A673 (cell line): ENCODE measurements at places on chromosomes 1 and 21.
A peak's percentile ranks its signal among the peaks of the same experiment; 100 is the strongest.

GRCh38 chr1:165603810-165604209 is 27.2 kb upstream of the MGST3 start:
- no peak for DNase-seq

- DNase-seq: no peak
Observed at GRCh38 chr1:68328490-68328889, 96.2 kb upstream of the WLS start.

DNA sequence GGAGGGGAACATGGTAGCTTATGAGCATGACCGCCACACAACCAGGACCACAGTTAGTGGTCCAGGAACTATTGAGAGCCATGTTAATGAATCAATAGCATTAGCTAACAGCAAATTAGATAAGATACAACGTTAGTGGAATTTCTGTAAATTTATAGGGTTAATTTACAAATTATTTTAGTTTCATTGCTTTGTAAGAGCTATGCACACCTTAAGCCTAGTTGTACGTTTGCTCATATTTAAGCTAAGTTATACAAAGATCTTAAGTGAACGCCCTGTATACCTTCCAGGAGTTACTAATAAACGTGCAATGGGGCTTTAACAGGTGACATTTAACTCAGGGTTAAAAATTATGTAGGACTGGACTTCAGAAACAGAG is 749 bp downstream of the EXOSC10 start:
- no peak for DNase-seq

DNA sequence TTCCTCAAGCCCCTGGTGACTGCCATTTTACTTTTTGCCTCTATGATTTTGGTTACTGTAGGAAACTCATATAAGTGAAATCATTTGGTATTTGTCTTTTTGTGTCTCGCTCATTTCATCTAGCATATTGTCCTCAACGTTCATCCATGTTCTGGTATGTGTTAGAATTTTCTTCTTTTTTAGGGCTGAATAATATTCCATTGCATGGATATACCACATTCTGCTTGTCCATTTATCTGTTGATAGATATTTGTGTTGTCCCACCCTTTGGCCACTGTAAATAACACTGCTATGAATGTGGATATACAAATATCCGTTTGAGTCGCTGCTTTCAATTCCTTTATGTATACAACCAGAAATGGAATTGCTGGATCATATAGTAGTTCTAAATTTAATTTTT is 4.5 kb upstream of the GALNT2 start:
- DNase-seq: no peak

DNA sequence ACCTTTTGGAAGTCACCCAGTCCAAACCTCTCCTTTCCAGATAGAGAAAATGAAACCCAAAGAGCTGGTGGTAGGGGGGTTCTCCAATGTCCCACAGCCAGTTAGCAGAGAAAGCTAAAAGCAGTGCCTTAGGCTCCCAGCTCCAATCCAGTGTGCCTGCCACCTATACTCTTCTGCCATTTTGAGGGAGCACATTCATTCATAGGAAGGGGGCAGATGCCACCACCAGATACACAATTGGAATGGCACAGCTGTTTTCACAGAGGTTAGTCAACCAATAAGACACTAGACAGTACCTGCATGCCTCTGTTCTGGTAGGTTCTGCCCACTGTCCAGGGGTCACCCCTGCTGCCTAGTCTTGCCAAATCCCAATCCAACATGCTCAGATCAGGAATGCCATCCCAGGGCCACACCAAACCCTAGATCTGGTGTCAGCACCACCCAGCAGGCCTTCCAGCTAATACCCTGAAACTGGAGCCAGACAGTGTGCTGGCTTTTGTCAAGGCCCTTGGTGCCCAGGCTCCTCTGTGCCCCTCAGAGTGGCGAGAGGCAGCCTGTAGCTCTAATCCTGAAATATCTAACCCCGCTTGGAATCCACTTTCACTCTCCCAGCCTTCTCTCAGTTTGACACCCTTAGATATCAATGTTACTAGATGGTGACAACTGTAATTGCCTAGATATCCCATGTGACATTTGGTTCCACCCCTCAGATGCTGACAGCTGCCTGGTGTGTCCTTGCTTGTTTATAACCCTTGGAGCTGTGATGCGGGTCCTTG is 178.6 kb downstream of the TGFBR3 start:
- no peak for DNase-seq

DNA sequence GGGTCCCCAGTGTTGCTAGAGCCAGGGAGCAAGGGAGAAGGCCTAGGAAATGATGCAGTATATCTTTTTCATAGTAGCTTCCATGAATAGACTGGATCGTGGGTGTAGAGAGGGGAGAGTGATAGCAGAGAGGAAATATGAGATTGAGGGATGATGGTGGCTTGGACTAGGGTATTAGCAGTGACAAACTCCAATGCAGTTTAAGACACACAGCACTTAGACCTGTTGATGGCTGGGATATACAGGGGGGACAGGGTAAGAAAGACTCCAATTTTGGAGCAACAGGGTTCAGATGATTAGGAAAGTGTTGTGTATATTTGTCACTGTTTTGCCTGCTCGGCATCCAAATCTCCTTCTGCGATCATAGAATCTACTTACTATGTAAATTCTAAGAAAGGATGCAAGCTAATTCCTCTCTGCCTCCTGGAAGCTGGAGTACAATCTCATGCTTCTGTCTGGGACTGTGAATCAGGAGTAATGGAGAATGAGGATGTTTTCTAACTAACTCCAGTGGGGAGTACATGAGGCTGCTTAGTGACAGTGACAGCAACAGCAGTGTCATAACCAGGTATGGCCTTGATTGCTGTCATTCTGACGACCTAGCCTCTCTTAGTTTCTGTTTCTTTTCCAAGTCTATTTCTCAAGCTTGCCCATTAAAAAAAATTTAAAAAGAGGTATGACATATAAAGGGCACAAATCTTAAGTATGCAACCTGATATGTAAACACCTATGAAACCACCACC is 47.5 kb downstream of the SYDE2 start:
- no peak for DNase-seq

DNA sequence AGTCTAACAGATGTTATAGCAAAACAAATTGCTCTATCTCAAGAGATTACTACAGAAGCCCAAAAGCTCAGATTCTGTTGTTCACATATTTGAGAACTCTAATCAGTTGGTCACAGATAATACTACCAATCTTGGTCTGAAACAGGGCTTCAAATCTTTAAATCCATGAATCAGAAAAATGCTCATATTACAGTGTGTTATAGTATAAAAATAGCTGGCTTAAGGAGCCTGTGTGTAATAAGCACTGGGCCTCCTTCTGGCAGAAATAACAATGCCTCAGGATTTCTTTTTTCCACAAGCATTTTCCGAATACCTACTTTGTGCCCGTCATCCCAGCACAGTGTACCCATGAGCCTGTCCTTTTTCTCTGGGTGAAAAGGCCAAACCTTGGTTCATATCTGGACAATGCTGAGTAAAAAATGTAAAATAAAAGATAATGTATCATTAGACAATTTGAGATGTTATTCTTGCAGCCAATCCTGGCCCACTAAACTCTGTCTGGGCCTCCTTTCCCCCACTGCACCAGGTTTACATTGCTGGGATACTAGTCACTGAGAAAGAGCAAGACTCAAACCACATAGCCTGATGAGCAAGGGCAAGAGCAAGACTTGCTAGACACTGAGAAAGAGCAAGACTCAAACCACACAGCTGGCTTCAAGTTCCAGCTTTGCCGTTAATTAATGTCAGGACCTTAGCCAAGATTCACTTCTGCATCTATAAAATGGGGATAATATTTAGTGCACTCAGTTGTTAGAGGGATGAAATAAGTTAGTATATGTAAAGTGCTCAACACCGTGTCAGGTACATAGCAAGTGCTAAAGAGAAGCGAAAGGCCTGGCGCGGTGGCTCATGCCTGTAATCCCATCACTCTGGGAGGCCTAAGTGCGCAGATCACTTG is 17.0 kb upstream of the ADAR start:
- no peak for DNase-seq

GRCh38 chr1:54246116-54246721 is 46.3 kb downstream of the MRPL37 start:
- DNase-seq: no peak

DNA sequence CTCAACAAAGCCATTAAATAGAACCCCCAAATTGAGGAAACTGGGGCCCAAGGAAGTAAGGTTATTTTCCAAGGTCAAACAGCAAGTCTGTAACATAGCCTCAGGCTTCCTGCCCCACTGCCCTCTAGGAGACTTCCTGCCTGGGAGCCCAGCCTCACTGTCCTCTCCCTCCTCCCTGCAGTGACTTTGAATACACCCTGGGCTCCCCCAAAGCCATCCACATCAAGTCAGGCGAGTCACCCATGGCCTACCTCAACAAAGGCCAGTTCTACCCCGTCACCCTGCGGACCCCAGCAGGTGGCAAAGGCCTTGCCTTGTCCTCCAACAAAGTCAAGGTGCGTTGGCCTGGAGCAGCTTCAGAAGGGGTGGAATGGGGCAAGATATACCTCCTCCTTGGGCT is 18.3 kb downstream of the GRHL3 start:
- DNase-seq: no peak

DNA sequence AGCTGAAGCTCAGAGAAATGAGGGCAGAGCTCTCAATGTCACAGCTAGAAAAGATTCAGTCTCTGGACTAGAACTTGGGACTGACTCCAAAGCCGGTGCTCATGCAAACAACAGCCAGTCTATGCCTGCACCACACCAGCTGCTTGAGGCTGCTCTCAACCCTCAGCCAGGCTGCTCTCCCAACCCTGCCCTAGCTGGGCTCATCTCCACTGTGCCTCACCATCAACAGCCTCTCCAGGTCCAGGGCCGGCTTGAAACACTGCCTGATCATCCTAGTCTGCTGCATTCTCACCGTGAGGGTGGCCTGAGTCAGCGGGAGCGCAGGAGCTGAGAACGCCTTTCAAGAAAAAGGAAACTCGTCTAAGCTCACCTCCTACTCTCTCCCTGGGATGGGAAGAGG is 94.5 kb downstream of the PTPRU start:
- DNase-seq: no peak

GRCh38 chr1:110384581-110385321 is 6.1 kb downstream of the SLC16A4 start:
- DNase-seq: no peak

DNA sequence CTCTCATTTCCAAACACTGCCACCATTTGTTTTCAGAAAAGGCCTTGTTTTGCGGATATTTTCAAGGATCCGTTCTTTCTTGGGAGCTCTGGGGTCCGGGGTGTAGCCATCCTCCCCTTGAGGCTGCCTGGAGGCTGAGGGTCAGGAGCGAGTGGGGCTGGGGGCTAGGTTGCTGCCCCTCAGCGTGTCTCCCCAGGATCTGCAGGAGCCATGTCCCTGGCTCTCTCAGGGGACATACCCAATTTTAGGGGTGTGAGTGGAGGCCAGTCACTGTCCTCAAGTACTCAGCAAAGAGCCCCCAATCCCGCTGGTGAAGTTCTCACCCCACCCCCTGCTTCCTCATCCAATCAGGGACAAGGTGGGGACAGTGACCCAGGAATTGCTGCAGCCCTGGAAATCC is 15.0 kb upstream of the PRDM16 start:
- no peak for DNase-seq

- DNase-seq: peak; percentile 56
Observed at GRCh38 chr1:6347641-6348487, 45.7 kb downstream of the ACOT7 start.

DNA sequence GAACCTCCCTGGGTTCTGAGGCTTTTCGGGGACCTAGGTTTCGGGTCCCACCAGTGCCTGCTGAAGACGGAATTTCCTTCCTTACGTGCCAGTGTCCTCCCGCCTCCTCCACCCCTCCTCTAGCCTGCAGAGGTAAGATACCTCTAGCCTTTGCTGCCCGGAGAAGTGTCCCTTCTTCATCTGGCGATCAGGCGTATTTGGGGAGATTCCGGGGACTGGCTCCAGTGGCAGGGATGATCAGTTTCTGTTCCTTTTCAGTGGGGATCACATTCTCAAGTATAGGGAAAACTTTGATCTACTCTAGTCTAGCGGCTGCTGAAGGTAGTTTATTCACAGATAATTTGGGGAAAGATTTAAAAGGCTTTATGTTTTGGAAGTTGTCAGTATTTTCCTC is 674 bp downstream of the CEP350 start:
- peak; percentile 47 for DNase-seq

DNA sequence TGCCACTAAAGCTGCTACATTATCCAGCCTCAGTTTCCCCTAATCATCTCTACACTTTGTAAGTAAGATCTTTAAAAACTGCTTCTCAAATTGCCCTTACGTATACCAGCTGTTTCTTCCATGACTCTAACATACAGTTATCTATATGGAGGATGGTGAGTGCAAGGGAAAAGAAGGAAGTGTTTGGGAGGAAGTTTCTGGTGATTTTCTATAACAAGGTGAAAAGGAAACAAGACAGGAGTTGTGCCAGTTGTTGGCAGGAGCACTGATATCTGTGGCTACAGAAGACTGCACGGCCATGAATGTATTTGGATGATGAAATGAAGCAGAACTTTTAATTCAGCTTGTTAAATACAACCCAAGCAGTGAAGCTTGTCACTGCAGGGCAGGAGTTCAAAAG is 32.3 kb upstream of the NHLH2 start:
- no peak for DNase-seq

DNA sequence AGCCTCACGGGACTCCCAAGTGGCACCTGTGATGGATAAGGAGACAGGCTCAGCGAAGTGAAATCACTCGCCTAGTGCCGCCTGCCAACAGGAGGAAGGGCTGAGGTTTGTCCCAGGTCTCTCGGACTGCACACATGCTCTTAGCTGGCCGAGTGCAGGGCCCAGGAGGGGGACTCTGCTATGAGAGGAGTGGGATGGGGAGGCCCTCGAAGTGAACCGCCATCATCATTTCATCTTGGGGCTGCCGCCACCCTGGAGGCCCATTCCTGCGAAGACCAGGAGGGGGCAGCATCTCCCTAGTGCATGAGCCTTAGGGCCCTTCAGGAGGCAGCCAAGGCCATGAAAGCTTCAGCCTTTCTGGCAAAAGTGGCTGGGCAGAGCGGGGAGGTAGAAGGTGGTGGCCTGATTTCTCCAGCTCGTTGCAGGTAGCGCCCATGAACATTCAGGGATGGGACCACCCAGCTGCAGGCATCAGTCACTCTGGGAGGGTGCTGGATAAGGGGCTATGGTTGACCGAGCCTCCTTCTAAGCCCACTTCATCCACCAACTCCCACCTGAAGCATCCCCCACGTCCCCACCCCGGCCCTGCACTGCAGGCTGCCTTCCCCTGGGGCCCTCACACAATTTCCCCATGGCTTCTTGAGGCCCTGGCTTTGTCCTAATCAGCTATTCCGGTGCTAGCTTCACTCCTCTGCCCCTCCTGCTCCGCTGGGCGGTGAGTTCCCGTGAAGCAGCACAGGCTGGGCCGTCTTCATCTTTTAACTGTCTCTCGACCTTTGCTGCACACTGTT is 17.2 kb upstream of the RASSF5 start:
- DNase-seq: peak; percentile 76

DNA sequence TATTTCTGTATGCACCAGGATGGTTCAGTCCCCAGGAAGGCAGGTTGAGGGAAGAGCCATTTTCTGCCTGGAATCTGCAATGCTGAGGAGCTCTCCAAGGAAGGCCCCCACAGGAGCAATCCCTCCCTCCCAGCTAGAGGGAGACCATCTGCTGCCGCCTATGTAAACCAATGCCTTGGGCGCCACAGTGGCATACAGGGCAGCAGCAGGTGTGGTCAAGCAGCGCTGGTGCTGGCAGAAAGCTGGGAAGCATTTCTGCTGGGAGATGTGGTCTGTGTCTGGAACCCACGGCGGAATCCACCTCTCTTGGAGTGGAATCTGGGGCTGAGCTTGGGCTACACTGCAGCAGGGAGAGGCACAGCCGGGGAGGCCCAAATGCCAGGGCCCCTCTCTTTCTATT is 283.3 kb downstream of the RRAGC start:
- no peak for DNase-seq
